ENCODE measurements at places on chromosomes 2 and 18. TPM values are rescaled to one million over a fixed set of nuclear protein-coding genes. Genes with fewer than 3 reads are reported as not detected.
A peak's percentile ranks its signal among the peaks of the same experiment; 100 is the strongest.

GRCh38 chr2:134368009-134368817 lies 114.3 kb downstream of the MGAT5 start:
- DNase-seq, result no peak

- no peak for DNase-seq
Observed at GRCh38 chr2:150332383-150332782, 155.1 kb downstream of the RND3 start.

DNA sequence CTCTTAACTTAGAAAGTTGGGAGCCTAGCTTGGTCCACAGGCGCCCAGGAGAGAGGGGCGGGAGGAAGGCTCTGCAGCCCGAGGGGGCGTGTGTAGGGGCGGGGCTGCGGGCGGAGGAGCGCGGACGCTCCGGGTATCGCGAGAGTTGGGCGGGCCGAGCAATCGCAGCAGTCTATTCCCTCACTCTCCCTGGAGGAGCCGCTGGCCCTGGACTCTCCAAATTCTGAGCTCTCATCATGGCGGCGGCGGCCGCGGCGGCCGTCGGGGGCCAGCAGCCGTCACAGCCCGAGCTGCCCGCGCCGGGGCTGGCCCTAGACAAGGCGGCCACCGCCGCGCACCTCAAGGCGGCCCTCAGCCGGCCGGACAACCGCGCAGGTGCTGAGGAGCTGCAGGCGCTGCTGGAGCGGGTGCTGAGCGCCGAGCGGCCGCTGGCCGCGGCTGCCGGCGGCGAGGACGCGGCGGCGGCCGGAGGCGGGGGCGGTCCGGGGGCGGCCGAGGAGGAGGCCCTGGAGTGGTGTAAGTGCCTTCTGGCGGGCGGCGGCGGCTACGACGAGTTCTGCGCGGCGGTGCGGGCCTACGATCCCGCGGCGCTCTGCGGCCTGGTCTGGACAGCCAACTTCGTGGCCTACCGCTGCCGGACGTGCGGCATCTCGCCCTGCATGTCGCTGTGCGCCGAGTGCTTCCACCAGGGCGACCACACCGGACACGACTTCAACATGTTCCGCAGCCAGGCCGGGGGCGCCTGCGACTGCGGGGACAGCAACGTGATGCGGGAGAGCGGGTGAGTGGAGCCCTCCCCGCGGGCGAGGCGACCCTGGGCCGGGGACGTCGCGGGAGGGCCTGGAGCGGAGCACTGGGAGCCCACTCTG lies at the start of gene UBR3:
Gene UBR3, plus strand, starts transcription at position 183 of the 869 bp plus-strand sequence. Its CDS starts 54 bp downstream, at position 237.
- DNase-seq, result peak; percentile 70

DNA sequence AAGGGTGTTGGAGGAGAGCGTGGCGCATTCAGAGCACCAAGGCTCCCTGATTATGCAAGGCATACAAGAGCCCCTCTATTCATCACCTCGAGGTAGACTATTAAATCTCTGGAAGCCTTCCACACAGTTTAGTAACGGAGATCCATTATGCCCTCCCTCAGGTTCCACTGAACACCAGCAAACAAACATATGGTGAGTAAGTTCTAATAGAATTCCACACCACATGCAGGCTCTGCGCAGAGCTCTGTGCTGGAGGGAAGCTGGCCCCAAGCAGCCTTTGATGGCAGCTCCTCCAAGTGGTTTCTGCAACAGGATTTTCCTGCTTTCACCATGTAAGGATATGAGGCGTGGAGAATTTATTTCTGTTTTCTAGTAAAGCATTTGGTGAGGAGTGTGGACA lies 238.6 kb downstream of the C1D start:
- DNase-seq, result no peak

DNA sequence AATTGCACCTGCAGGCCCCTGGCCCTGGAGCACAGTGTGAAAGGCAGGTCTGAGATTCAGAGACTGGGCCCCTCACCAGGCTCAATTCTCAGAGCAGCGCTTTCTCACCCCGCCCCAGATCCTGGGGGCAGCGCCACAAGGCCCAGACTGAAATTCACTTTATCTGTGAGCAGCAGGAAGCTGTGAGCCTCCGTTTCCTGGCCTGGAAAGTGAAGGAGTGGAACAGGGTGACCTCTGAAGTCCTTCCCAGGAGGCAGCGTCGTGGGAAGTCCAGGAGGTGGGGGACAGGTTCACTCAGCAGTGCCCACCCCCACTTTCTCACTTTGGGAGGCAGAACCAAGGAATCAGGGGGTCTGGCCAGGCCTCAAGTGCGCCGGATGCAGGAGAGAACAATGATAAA lies 235.4 kb downstream of the NDUFA10 start:
- no peak for DNase-seq

Gene HSPE1
- 45.0 TPM for total RNA-seq

Gene MAPK4
- total RNA-seq, result 1.5 TPM

DNA sequence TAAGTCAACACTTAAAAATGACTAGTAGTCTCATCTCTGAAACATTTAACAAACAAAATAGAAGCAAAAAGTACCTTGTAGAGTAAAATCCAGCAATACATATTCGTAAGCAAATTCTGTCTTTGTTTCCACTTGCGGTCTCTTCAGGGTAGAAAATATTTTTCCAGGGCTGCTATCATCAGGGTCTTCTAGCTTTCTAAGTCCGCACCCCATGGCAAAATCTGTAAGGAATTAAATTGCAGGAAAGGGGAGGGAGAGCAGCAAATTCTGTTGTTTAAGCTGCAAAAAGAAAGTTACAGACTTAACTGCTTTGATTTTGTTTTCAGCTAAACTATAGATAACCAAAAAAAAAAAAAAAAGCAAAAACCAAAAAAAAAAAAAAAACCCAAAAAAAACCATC lies at the start of gene RFTN2:
Gene RFTN2, minus strand, starts transcription at position 342 of the 400 bp plus-strand sequence. Its CDS starts 129 bp downstream, at position 213.
- no peak for DNase-seq

GRCh38 chr18:48947560-48947959 lies 3.2 kb downstream of the SMAD7 start:
- DNase-seq, result no peak

Gene REEP1
- total RNA-seq, result 20.9 TPM

Gene HSPD1
- total RNA-seq, result 48.9 TPM

Gene CYP27A1
- total RNA-seq, result 37.8 TPM

DNA sequence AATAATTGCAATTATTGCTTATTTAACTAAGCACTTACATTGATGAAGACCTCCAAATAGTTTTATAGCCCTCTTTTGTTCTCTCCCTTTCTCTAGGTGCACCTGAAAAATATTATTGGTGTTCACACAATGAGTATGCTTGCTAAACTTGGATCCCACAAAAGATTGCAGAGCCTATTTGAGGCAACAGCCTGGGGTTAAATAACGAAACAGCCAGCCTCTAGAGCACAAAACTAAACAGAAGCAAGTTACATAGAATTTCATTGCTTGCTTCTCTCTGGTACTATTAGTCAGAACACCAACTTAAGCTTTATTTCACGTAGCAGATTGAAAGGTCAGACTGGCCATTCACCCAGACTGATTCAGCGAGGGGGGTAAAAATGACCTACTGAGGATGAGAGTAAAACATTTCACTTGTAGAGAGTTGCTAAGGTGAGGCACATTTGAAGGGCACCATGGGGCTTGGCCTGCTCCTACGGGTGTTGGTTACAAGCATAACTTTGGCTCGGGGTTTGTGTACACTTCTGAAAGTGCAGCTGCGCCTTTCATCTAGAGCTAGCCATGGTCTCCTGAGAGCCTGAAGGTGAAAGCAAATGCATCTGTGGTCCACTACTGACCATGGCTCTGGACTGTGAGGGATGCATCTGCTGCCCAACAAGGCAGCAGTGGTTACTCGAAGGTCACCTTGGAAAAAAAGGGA lies 225.1 kb upstream of the LRRTM1 start:
- DNase-seq, result no peak

DNA sequence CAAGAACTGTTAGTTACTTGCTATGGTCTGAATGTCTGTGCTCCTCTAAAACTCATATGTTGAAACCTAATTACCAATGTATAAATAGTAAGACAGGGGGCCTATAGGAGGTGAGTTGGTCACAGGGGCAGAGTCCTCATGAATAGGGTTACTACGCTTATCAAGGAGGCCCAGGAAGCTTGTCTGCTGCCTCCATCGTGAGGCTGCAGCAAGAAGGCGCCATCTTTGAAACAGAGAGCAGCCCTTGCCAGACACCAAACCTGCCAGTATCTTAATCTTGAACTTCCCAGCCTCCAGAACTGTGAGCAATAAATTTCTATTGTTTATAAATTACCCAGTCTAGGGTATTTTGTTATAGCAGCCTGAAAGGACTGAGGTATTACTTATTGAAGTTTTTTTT lies 79.1 kb downstream of the TGIF1 start:
- DNase-seq, result no peak

Gene UCN
- 1.8 TPM for total RNA-seq

DNA sequence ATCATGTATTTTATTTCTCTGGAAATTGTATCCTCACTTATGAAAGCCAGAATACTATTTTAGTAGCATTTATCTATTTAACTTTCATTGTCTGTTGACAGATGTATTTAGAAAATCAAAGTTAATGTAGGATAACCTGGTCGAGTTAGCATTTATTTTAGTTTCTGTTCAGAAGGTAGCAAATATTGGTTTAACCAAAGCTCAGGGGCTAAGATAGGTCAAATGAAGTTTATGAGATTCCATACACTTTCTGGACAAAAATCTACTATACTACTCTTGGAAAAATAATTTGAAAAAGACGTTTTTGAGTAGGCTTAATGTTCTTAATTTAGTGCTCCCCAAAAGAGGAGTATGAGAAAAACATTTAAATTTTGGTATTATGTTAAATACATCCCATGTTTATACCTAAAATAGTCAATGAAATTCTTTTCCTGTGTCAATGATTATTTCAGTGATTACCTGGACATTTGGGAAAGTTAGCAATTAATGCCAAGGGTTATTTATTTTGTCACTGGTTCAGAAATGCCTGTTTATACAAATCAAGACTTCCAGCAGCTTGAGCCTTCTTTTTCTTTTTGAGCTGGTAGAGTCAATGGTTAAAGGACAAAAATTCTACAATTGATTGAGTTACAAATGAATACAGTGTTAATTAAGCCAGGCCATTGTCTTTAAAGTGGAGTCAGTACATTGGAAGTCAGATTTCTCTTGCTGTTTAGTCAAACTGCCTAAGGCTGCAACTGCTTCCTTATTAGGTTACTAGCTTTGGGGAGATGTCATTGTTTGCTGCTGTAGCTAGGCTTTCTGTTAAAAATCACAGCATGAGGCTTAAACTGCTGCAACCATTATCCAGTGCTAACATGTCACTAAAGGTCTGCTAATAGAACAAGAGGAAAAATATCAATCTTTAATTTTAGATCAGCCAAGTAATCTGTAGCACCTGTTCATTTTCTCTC lies 182.3 kb downstream of the CAMKMT start:
- no peak for DNase-seq

- no peak for DNase-seq
Observed at GRCh38 chr18:59619816-59620215, 77.4 kb downstream of the CCBE1 start.

DNA sequence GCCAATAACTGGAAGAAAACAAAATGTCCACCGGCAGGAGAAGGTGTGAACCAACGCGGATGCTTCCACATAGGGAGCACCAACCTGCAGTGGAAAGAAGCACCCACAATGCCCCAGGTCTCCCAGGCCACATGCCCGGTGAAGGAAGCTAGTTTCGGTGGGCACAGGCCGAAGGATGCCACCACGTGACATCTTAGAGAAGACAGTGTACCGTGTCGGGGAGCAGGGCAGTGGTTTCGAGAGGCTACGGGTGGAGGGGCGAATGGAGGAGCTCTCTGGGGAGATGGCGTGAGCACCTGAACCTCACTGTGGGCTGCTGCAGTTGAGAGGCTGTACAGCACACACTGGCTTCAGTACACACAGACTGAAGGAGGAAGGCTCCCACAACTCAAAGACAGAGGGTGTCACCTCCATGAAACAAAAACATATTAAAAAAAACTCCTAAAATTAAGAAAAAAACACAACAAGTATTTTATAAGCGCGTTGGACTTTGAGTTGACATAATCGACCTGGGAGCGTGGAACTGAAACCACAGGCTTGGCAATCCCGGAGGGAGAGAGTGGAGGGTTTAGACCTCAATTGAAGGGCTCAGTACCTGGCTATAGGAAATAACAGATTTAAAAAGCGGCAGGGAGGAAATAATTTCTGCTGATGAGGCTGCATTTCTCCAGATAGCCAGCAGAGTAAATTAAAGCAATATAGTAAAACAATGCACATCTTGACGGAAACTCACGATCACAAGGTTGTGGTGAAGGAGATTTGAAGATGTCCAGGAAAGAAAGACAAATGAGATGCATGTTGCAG lies 160.1 kb downstream of the RTP5 start:
- no peak for DNase-seq

GRCh38 chr2:159232456-159233170 lies 53.9 kb downstream of the WDSUB1 start:
- DNase-seq, result no peak

- no peak for DNase-seq
Observed at GRCh38 chr2:36748166-36748565, 51.7 kb downstream of the VIT start.

- no peak for DNase-seq
Observed at GRCh38 chr2:241837197-241837965, 21.3 kb downstream of the PDCD1 start.

DNA sequence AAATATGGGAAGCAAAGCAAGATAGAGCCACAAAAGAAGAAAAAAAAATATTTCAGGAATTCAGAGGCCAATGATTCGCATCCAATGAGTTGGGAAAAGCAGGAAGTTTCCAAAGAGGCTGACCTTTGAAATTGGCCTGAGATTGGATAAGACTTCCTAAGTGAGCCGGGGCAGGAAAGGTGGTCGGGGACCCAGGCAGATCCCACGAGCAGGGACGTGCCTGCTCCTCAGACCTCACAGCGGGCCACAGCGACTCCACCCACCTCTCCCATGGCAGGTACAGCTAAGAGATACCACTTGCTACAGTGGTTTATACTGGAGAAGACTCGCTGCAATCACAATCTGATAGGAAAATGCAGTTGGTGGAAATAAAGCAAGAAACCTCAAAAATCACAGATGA lies 102.8 kb upstream of the SALL3 start:
- DNase-seq, result no peak

GRCh38 chr2:71067567-71068217 lies 756 bp upstream of the NAGK start:
- DNase-seq, result no peak

Gene PRSS56
- total RNA-seq, result not detected

DNA sequence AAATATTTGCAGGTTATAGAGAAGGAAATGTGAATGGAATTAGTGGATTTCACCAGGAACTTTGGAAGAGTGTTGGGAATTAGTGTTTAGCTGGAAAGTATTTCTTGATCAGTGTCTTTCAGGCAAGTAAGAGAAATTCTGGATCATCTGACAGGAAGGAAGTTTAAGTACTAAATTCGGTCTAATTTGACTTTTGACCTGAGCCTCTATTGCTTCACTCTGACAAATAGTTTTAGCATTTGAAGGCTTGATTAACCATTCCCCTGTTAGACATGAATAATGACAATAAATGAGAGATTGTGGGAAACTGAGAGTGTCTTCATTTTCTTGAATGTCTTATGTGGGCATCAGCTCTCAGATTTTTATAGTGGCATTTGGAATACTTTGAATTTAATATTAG lies 16.0 kb downstream of the CCNT2 start:
- DNase-seq, result no peak

GRCh38 chr2:188444106-188444835 lies 152.6 kb downstream of the GULP1 start:
- no peak for DNase-seq

DNA sequence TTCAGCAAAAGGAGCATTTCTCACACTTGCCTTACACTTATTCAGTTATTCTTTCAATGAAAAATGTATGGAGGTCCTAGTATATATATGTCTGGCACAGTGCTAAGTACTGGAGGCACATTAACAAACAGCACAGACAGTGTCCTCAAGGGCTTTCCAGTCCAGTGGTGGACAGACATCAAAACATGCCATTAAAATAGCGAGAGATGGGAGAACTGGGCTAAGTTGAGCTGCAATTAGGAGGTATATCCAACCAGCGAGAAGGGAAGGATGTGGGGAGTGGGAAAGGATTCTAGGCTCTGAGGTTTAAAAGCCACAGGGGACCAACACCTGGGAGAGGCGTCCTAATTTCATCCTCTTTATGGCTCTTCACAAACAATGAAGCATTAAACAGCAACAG lies 127.5 kb upstream of the TTC39C start:
- DNase-seq, result no peak
